Posterior vena cava (tissue), 2 donors: ENCODE measurements at places on chromosomes 2 and 18. TPM values are rescaled to one million over a fixed set of nuclear protein-coding genes. Genes with fewer than 3 reads are reported as not detected.

The RIT2 gene
- total RNA-seq = not detected

The POLR1A gene
- 32.3 TPM for total RNA-seq

The EGR4 gene
- not detected for total RNA-seq

The GKN1 gene
- not detected for total RNA-seq

The RMND5A gene
- 20.3 TPM for total RNA-seq

The COA5 gene
- total RNA-seq = 19.5 TPM

The PAX8 gene
- total RNA-seq = 0.19 TPM

The ABCB6 gene
- total RNA-seq = 24.2 TPM

The ASTL gene
- total RNA-seq = not detected

The TLX2 gene
- total RNA-seq = not detected

The CRYGD gene
- total RNA-seq = not detected

The BAZ2B gene
- total RNA-seq = 63.2 TPM

The ADAM23 gene
- total RNA-seq = 3.4 TPM

The CXXC1 gene
- total RNA-seq = 35.7 TPM

The IL1A gene
- total RNA-seq = not detected

The GRHL1 gene
- total RNA-seq = 1.9 TPM

The EMILIN1 gene
- 323 TPM for total RNA-seq

The KCNIP3 gene
- 17.9 TPM for total RNA-seq

The SCYGR8 gene
- not detected for total RNA-seq

The NPAS2 gene
- total RNA-seq = 56.9 TPM

The ALLC gene
- not detected for total RNA-seq

The CDK5R2 gene
- total RNA-seq = not detected

The ITGAV gene
- 104 TPM for total RNA-seq

The OLA1 gene
- 63.9 TPM for total RNA-seq

The MEP1B gene
- not detected for total RNA-seq

The AGXT gene
- not detected for total RNA-seq

The ICOS gene
- total RNA-seq = not detected

The SIGLEC15 gene
- 0.90 TPM for total RNA-seq

The NEUROD1 gene
- not detected for total RNA-seq
